ENCODE measurements at places on chromosomes 4 and X. TPM values are rescaled to one million over a fixed set of nuclear protein-coding genes. Genes with fewer than 3 reads are reported as not detected.

DNA sequence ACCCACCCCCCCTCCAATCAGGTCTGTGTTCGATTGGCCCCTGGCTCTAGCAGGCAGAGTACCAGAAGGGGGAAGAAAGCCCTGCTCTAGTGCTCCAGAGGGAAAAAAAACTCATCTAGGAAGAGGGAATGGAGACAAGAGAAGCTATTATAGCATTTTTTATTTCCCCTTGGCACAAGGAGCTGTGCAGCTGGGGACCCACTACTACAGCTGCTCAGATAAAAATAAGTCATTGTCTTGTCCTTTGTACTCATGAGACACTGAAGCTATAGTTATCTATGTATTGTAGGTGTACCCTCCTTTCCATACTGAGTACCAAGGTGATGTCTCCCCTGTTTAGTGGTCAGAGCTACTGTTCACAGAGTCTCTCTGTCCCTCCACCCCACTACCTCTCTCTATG lies 14.3 kb downstream of the CCDC160 start:
- H3K27me3 ChIP-seq = no peaks in the 10 kb centered on the region
- no peaks in the 10 kb centered on the region for H3K36me3 ChIP-seq
- peaks cover 29% of the 10 kb centered on the region for H3K4me1 ChIP-seq
- DNase-seq = no peak

MAGEA9B gene
- total RNA-seq = not detected

- peaks cover 14% of the 10 kb centered on the region for H3K4me1 ChIP-seq
- no peak for DNase-seq
- no peak overlapping the region for H3K27ac ChIP-seq
- H3K36me3 ChIP-seq = no peaks in the 10 kb centered on the region
- peaks cover 28% of the 10 kb centered on the region for H3K27me3 ChIP-seq
Measured at GRCh38 chr4:16027114-16027513, 56.7 kb downstream of the PROM1 start.

DNA sequence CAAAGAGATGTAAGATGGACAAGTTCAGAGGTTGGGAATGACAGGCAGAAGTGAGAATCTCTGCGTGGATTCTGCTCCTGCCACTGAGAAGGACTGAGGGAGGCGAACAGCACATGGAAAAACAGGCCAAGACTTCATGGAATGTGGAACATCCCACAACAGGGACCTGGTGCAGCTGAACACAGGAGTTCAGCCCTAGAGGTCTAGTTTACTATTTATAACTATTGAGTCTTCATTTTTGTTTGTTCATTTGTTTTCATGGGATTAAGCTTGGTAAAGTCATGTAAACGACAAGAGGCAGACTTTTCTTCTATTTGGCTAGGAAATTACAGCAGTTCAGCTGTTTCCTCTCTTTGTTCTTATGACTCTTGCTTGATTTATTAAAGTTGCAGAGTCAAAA lies 234.5 kb downstream of the MAML3 start:
- no peaks in the 10 kb centered on the region for H3K27me3 ChIP-seq
- H3K27ac ChIP-seq = peak overlapping the region; percentile 95
- H3K36me3 ChIP-seq = no peaks in the 10 kb centered on the region
- H3K4me1 ChIP-seq = peaks cover 53% of the 10 kb centered on the region

DNA sequence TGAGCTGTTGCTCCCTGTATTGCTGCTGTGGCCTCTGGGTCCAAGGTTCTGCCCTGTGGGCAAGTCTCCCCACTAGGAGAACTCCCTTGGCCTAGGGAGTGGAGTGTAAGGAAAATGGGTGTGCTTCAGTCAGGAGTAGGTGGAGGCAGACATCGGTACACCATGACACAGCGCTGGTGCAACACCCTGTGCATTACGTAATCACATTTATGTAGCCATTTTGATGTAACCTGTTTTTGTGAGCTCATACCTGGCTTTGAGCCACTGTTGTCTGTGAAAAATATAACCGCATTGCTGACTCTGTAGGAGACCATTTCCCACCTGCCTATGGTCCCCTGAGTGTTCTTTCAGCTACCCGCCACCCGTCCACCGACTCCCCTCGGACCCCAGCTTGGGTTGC lies 700.5 kb upstream of the AGA start:
- no peak for DNase-seq
- H3K36me3 ChIP-seq = no peaks in the 10 kb centered on the region
- no peaks in the 10 kb centered on the region for H3K4me1 ChIP-seq
- no peak overlapping the region for H3K27ac ChIP-seq

All from osteocyte (in vitro differentiated cells).